ENCODE measurements at places on chromosomes 6 and 20. TPM values are rescaled to one million over a fixed set of nuclear protein-coding genes. Genes with fewer than 3 reads are reported as not detected.

DNA sequence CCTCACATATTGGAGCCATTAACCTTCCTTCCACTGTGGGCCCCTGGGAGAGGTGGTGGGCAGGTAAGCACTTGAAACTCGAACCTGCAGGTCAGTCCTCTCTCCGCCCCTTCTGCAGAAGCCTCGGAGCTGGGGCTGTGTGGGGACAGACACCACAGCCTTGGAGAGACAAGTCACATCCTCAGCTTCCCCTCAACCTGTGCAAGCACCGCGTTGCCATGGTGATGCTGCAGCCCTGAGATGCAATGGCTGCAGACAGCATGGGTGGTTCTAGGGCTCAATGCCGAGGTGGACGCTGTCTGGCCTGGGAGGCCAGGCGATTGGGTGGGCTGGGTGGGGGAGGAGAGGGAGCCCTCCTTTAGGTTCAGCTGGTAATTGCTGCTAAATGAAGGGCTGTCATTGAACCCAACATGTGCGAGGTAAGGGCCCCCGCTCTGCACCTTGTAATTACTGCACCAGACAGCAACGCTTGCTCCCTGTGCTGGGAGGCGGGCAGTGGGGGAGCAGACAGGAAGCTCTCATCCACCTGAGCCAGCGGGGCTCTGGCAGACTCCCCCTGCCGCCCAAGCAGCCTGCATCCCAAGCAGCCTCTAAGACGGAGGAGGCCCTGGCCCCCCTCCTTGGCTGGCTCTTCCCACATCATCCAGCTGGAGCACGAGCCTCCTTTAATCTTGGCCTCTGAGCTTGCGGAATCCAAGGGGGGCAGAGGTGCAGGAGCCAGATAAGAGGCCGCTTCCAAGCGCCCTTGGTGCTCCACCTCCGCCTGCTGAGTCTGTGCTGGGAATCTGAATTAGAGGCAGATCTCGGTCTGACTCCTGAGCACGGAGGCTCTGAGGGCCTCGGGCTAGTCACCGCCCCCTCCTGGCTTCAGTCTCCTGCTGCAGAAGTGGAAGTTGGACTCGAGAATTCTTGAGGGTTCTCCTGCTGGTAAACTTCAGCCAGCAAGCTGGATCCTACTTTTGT lies 39.8 kb upstream of the CDH22 start:
- no peaks in the 10 kb centered on the region for H3K36me3 ChIP-seq
- no peak for DNase-seq
- H3K4me3 ChIP-seq, result no peak overlapping the region
- peaks cover 9% of the 10 kb centered on the region for H3K4me1 ChIP-seq
- peaks cover 13% of the 10 kb centered on the region for H3K27me3 ChIP-seq

DNA sequence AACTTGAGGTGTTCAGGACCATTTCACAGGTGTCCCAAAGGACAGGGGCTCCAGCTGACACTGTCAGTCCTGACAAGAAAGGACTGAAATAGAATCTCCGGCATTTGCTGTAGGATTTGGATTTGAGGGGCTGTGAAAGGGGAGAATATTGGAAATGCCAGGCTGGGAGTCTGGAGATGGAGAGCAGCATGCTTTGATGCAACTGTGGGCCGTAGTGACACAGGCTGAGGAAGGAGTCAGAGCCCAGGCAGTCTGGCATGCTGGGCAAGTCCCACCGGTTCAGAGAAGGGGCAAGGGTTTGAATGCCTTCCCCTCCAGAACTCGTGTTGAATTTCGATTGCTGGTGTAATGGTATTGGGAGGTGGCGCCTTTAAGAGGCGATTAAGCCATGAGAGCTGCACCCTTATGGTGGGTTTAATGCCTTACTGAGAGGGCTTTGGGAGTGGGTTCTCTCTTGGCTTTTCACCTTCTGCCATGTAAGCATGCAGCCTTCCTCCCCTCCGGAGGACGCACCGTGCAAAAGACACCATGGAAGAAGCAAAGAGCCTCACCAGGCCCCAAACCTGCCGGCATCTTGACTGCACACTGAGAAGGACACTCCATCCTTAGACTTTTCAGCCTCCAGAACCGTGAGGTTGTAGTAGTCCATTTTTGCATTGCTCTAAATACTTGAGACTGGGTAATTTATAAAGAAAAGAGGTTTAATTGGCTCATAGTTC lies 9.4 kb upstream of the PYGB start:
- H3K4me1 ChIP-seq, result peaks cover 15% of the 10 kb centered on the region
- H3K27ac ChIP-seq, result peak overlapping the region; percentile 80
- no peak overlapping the region for H3K4me3 ChIP-seq
- DNase-seq, result no peak
- H3K36me3 ChIP-seq, result no peaks in the 10 kb centered on the region

DNA sequence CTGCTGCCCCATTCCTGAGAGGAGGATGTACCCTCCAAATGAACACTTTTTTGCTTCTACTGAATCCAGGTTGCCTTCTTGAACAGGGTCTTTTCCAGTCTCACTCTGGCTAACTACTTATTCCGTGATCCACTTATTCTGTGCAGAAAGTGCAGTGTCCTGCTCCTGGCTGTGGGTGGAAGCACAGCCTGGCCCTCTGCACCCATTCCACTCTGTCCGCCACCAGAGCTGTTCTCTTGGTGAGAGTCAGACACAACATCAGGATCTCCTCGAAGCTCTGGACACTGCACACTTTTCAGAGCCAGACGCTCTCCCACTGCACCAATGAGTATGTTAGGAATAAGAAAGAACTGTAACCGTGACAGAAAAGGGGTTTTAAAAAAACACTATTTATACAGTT lies 174.2 kb downstream of the MCHR2 start:
- no peaks in the 10 kb centered on the region for H3K27me3 ChIP-seq
- no peak overlapping the region for H3K27ac ChIP-seq
- DNase-seq, result no peak
- H3K4me1 ChIP-seq, result no peaks in the 10 kb centered on the region
- no peaks in the 10 kb centered on the region for H3K36me3 ChIP-seq

- no peak overlapping the region for H3K4me3 ChIP-seq
- H3K27me3 ChIP-seq, result no peaks in the 10 kb centered on the region
- H3K4me1 ChIP-seq, result no peaks in the 10 kb centered on the region
- no peak for DNase-seq
- H3K27ac ChIP-seq, result no peak overlapping the region
These were observed 552.3 kb upstream of the JARID2 start for GRCh38 chr6:14693301-14694192.

DNA sequence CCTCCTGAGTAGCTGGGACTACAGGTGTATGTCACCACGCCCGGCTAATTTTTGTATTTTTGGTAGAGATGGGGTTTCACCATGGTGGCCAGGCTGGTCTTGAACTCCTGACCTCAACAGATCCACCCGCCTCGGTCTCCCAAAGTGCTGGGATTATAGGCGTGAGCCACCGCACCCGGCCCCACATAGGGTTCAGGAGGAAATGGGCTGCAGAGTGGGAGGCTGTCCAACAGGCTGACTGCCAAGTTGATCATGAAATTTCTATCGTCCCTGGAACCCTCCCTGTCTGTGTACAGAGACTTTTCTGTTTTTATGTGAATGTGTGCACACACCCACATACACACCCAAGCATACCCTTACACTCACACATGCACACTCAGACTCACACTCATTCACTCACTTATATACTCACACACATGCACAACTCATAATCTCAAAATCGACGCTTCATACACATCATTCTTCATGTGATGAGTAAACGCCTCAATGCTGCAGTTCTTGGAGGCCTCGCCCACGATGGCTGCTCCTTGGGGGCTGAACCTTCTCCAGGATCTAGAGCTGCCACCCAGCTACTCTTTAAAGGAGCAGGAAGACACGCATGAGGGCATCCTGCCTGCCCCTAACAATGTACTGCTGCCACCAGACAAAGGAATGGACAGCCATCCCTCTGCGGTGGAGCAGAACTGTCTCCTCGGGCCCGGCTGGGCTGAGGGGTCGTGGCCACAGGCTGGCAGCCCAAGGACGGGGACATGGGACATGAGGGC lies 35.6 kb downstream of the SUN5 start:
- no peak for DNase-seq
- H3K4me1 ChIP-seq, result peaks cover 14% of the 10 kb centered on the region
- no peaks in the 10 kb centered on the region for H3K36me3 ChIP-seq
- H3K27ac ChIP-seq, result no peak overlapping the region
- peaks cover 2% of the 10 kb centered on the region for H3K27me3 ChIP-seq
- H3K4me3 ChIP-seq, result no peak overlapping the region

- H3K27me3 ChIP-seq, result peaks cover 7% of the 10 kb centered on the region
- no peaks in the 10 kb centered on the region for H3K36me3 ChIP-seq
- no peak for DNase-seq
- H3K27ac ChIP-seq, result no peak overlapping the region
- H3K4me3 ChIP-seq, result no peak overlapping the region
- no peaks in the 10 kb centered on the region for H3K4me1 ChIP-seq
These were observed 39.1 kb upstream of the ME1 start for GRCh38 chr6:83470001-83470400.

DNA sequence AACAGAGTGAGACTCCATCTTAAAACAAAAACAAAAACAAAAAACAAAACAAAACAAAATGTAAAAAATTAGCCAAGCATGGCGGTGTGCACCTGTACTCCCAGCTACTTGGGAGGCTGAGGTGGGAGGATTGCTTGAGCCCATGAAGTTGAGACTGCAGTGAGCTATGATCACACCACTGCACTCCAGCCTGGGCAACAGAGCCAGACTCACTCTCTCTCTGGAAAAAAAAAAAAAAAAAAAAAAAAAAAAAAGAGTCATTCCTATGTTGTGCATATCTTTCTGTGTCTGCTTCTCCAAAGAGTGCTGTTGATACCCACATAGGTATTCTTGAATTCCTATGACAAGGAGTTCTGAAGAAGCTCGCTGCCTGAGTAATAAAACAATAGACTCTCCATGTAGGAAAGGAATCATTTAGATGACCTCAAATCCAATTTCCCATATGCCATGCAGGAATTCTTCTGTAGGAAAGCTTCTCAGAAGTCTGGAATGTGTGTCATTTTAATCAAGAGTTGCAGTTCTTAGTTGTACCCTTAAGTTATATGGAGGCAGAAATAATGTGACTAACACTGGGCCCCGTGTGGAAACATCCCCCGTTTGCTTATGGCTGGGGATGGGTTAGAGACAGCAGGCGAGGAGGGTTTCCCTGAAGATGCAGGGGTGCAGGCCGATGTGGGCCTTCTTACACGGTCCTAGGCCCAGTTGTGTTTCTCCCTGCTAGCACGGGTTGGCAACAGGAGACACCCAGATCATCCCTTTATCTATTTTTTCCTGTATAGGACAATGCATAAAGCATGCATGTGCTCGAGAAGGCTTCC lies 79.4 kb downstream of the ZDHHC14 start:
- no peaks in the 10 kb centered on the region for H3K27me3 ChIP-seq
- peak; percentile 67 for DNase-seq
- H3K27ac ChIP-seq, result peak overlapping the region; percentile 72

GRCh38 chr6:43774776-43775534 lies 4.9 kb downstream of the VEGFA start:
- H3K27me3 ChIP-seq, result no peaks in the 10 kb centered on the region
- H3K36me3 ChIP-seq, result peaks cover 19% of the 10 kb centered on the region
- peaks cover 19% of the 10 kb centered on the region for H3K4me1 ChIP-seq
- H3K4me3 ChIP-seq, result peak overlapping the region; percentile 8

- H3K4me1 ChIP-seq, result no peaks in the 10 kb centered on the region
- no peaks in the 10 kb centered on the region for H3K27me3 ChIP-seq
- peaks cover 4% of the 10 kb centered on the region for H3K36me3 ChIP-seq
- H3K27ac ChIP-seq, result no peak overlapping the region
- peak; percentile 60 for DNase-seq
- no peak overlapping the region for H3K4me3 ChIP-seq
These were observed 27.8 kb downstream of the RNF8 start for GRCh38 chr6:37381579-37381978.

GRCh38 chr6:102813489-102814275 lies 1420.2 kb downstream of the GRIK2 start:
- no peak overlapping the region for H3K4me3 ChIP-seq
- no peak overlapping the region for H3K27ac ChIP-seq
- no peaks in the 10 kb centered on the region for H3K4me1 ChIP-seq

GRCh38 chr6:6460416-6460815 lies 128.1 kb upstream of the LY86 start:
- H3K27me3 ChIP-seq, result no peaks in the 10 kb centered on the region
- H3K36me3 ChIP-seq, result no peaks in the 10 kb centered on the region
- no peak overlapping the region for H3K27ac ChIP-seq
- no peaks in the 10 kb centered on the region for H3K4me1 ChIP-seq
- no peak overlapping the region for H3K4me3 ChIP-seq

DNA sequence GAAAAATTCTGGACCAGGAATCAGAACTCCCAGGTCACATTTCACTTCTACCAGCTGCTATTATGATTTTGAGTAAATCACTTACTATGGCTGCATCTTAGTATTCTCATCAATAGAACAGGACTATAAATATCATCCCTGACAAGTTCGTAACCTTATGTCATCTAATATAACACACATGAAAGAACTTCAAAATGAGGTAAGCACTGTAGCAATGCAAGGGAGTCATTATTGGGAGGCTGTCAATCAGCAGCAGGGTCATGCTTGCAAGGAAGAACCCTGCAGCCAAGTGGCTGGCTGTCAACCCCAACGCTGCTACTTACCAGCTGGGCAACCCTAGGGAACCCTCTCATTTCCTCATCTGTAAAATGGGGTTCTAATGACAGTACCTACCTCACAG lies 123.3 kb upstream of the B3GAT2 start:
- no peak for DNase-seq
- H3K36me3 ChIP-seq, result no peaks in the 10 kb centered on the region
- H3K27me3 ChIP-seq, result no peaks in the 10 kb centered on the region
- no peak overlapping the region for H3K4me3 ChIP-seq

DNA sequence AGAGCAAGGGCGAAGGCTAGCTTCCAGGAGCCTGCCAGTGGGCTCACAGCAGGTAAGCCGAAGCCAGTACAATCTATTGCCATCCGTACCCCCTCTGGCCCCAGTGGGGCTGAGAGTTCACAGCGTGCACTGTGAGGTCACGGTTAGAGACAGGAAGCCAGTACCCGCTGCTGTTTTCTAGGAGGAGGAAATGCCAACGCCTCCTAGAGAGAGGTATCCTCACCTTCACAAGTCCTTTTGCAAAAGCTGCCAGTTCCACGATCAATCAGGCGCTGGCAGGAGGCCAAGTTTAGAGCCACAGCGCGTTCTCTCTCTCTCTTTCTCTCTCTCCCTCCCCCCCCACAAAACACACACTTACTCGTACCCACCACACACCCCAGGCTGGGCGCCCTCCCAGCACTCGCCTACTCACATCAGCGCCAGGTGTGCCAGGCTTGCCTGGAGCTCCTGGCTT lies 22.5 kb downstream of the COL9A1 start:
- no peak for DNase-seq
- H3K27me3 ChIP-seq, result peaks cover 19% of the 10 kb centered on the region
- H3K4me1 ChIP-seq, result no peaks in the 10 kb centered on the region

GRCh38 chr6:22575190-22575589 lies 5.8 kb downstream of the HDGFL1 start:
- no peaks in the 10 kb centered on the region for H3K27me3 ChIP-seq
- H3K36me3 ChIP-seq, result no peaks in the 10 kb centered on the region
- H3K4me1 ChIP-seq, result peaks cover 2% of the 10 kb centered on the region
- peak; percentile 34 for DNase-seq
- no peak overlapping the region for H3K4me3 ChIP-seq

The PLCB4 gene
- 1.6 TPM for total RNA-seq

The TCP11 gene
- not detected for total RNA-seq

The TMEM244 gene
- not detected for total RNA-seq

The NCOA5 gene
- total RNA-seq, result 34.2 TPM

The MATN4 gene
- not detected for total RNA-seq

The MEI4 gene
- total RNA-seq, result not detected
